ENCODE measurements at places on chromosomes 2 and 18.

- DNase-seq: no peak
Measured at GRCh38 chr18:50468807-50469206, 91.1 kb upstream of the MAPK4 start.

DNA sequence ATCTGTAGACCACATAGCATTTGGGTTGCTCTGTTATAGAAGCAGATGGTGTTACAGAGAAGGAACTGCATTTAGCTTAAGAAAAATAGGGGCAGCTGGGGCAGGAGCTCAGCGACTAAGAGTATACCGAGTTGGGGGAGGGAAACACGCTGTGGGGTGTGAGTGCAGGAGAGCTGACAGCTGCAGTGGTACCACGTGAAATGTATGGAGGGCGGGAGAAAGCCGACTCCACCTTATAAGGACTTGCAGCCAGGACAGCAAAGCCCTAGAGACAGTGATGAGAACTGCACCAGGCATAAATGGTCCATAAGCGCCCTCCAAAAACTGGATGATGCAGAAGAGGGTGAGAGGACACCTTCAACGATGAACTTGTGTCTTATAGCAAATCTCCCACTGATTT lies 237.6 kb downstream of the PRKCE start:
- DNase-seq: no peak

- DNase-seq: no peak
Measured at GRCh38 chr2:12661489-12661888, 55.2 kb upstream of the TRIB2 start.

- DNase-seq: no peak
Measured at GRCh38 chr2:239715202-239715601, 309.9 kb downstream of the NDUFA10 start.

- DNase-seq: no peak
Measured at GRCh38 chr2:204748286-204748685, 203.0 kb downstream of the PARD3B start.

GRCh38 chr18:67550872-67551520 lies 34.5 kb upstream of the DSEL start:
- no peak for DNase-seq

- DNase-seq: no peak
Measured at GRCh38 chr2:167860082-167860481, 387.3 kb downstream of the STK39 start.

DNA sequence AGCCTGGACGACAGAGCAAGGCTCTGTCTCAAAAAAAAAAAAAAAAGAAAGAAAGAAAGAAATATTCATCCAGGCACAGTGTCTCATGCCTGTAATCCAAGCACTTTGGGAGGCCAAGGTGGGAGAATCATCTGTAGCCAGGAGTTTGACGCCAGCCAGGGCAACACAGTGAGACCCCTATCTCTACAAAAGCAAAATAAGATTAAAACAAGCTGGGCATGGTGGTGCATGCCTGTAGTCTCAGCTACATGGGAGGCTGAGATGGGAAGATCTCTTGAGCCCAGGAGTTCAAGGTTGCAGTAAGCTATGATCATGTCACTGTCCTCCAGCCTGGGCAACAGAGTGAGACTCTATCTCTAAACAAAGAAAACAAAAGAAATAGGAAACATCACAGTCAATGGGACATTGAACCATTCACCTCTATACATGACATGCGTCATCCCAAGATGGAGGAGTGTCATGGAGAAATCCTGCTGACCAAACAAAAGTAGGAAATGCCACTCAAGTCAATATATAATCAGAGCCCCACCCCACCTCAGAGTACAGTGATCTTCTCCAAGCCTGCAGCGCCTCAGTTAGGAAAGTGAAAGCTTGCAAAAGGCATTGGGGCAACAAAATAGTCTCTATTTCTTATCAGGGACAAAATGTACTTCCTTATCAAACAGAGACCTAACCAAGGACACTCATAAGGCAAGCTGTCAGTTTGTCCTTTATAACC lies 9.8 kb downstream of the FEV start:
- DNase-seq: no peak

- DNase-seq: no peak
Measured at GRCh38 chr2:5035057-5035488, 657.1 kb upstream of the SOX11 start.

DNA sequence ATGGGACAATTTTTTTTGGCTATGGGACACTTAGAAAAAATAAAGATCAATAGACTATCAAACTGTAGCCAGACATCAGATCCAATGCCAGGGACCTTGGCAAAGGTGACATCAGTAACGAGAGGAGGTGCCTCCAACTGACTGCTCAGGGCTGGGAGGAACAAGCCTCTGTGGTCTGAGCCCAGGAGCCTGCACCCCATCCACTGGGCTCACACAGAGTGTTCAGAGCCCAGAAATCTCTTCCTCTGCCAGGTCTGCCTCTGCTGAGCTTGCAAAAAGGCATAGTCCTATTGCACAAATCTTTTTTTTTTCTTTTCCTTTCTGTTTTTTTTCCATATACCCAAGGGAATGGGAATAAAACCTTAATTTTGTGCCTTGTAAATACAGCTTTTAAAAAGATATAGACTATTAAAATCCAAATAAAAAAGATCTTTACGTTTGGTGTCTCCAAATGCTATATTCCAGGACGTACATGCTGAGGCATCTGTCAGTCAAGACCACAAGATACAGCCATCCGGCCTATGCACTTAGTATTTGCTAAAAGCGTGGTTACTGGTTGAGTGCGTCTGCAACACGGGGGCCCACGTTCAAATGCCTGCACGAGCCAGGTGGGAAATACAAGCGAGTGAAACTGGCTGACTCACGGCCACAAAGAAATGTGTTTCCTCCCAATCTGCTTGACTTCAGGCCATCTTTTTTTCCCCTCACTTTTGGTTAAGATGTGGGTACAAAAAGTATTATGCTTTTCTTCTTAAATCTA lies 7.8 kb upstream of the ARHGAP25 start:
- no peak for DNase-seq

- no peak for DNase-seq
Measured at GRCh38 chr2:103235283-103235682, 473.5 kb downstream of the TMEM182 start.

GRCh38 chr2:29459445-29460179 lies 344.4 kb downstream of the CLIP4 start:
- no peak for DNase-seq

- DNase-seq: no peak
Measured at GRCh38 chr2:46390036-46390435, 89.3 kb upstream of the TMEM247 start.

DNA sequence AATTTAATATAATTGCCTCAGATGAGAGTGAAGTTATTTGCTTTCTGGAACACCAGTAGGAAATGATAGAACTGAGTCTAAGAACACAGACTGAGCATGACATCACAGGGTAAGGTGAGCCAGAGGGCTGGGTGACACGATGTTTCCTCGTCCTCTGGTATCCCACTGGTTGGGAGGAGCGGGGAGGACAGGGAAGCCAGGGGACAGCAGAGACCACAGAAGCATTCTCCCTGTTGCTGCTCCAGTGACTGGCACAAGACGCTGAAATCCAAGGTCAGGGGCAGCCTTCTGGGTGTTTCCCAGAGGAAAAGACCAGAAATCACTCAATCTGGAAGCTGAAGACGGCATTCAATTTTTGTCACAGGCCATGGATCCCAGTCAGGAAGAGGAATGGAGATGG lies 363.4 kb upstream of the SOX11 start:
- DNase-seq: no peak

- DNase-seq: no peak
Measured at GRCh38 chr2:39991298-39991697, 212.2 kb upstream of the THUMPD2 start.

- DNase-seq: no peak
Measured at GRCh38 chr2:83224591-83225200, 1234.4 kb downstream of the SUCLG1 start.

DNA sequence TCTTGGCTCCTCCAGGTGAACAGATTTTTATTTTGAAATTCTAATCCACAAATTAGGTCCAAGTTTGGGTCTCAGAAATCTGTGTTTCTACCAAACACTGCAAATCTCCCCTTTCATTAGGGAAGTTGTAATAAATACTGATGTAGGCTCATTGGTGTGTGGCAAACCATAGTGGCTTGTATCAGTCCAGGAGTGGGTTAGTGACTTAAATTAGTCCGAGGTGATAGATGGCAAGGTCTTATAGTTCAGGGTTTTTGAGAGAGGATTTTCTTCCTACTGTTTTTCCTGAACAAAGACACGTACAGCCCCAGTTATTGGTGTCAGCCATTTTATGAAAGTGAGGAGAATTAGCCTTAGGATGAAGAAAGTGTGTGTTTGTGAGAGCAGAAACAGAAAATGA lies 74.6 kb downstream of the RPRM start:
- DNase-seq: no peak

DNA sequence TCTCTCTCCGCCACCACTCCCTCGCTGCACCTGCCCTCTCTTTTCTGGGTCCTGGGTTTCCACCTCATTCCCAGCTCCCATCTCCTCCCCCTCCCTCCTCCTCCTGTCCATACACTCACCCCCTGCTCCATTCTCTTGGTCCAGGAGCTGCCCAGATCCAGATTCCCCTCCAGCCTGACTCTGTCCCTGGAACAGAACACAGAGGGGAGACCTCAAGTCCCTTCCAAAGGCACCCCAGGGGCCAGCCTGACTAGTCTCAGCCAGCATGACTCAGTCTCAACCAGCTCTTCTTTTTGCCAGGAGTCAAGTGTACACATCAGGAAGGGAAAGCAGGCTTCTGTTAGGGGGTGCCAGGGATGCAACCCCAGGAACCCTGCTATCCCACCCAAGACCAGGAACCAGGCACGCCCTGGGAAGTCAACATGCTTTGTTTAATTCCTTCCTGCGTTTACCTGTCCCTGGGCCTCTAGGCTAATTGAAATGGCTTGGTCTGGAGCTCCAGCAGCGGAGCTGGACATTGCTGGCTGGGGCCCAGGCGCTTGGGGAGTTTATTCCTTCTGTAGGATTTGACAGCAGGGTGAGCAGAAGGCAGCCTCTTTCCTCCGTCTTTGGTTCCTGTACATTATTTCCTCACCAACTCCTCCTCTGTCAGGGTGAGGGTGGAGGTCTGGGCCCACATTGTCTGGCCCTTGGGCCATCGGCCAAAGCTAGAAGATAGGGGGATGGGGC lies 28.4 kb upstream of the SELENOI start:
- DNase-seq: no peak

DNA sequence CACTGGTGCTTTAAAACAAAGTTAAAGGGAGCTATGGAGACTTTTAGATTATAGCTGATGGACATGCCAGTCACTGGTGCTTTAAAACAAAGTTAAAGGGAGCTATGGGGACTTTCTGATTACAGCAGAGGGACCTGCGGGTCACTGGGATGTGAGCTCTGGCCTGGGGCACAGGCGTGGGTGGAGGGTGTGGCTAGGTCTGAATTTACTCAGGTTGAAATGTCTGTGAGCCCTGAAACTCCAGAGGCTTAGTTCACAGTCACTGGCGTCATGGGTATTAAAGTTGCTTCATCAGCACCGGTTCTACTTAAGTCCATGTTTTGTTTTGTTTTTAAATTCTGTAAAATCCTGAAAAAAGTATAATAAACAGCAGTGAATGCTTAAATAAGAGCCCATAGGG lies 49.0 kb upstream of the TMEM18 start:
- DNase-seq: no peak

DNA sequence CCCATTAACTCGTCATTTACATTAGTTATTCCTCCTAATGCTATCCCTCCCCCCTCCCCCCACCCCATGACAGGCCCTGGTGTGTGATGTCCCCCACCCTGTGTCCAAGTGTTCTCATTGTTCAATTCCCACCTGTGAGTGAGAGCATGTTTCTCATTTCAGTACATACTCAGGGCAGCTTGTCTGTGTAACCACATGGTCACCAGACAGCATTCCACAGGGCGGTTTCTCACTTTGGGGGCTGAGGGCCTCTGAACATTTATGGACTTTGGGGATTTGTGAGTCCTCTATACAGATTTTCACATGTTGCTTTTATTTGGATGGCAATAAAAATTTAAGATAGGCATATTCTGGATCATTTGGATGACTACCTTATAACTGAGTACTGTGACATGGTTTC lies 84.0 kb downstream of the LYPD6B start:
- no peak for DNase-seq

Measured in LNCaP clone FGC (cell line).